ENCODE measurements at places on chromosomes 11 and 22.

GRCh38 chr11:89442801-89443200 lies 48.4 kb downstream of the NOX4 start:
- no peak for DNase-seq

DNA sequence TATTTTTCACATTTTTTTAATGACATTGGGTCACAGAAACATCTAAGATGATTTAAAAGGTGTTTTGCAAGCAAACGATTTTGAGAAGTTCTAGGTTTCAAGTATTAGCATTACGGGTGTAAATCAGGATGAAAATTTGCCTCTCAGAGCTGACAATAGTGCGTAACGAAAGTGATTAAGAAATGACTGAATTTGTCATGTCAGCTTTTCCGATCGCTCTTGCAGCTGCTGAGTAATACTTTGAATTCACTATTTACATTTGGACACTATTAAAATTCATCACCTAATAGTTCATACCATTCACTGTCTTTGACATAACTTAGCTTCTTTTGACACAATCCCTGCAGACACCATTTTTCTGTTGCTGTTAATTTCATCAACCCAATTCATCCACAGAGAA lies 205.2 kb downstream of the SOX6 start:
- DNase-seq = no peak

- no peak for DNase-seq
Observed at GRCh38 chr11:119940401-119940976, 197.4 kb downstream of the TRIM29 start.

DNA sequence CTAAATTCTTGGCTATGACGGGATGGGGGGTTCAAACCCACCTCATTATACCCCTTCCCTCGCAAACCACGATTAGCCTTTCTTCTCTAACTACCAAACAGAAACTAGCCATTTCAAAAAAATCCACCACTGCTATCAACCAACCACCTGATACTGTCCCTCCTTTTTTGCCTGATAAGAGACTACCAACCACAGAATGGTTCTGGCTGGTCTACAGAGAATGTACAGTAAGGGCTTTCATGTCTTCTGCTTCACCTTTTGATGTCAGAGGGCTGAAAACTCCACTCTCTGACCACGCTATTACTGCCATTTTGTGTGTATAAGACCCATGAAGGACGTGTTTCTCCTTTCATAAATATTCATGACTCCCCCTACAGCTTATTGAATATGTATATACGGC lies 19.1 kb downstream of the RIC3 start:
- DNase-seq = no peak

DNA sequence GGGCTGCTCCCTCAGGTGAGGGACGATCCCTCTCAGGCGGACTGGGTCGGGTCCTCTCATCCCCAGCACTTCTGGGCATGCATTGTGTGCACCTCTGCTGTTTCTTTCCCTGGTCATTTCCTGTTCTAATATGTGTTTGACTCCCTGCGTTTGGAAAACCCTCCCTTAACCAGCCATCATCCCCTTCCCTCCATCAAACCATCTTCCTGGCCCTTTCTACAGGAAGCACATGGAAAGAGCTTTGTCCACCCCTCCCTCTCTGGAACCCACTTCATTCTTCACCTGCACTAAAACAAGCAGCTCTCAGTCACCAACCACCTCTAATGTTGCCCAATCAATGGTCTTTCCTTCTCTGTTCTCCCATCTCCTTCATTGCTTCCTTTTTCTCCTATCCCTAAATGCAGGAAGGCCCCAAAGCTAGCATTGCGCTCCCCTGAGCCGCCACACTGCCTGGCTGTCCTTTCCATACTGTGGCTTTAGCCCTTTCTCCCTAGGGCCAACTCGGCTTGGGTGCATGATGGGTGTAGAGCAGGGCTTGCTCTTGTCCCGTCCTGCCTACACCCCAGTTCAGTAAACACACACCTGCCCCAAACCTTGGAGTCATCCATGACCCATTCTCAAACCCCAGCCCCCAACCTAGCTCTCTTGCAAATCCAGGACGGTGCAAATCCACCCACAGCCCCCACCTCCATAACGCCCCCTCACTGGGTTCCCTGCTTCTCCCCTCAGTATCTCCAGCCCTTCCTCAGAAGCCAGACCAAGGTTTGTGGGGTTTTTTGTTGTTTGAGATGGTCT lies 5.4 kb upstream of the GAS2L1 start:
- no peak for DNase-seq
